ENCODE measurements at places on chromosomes 4 and X.

DNA sequence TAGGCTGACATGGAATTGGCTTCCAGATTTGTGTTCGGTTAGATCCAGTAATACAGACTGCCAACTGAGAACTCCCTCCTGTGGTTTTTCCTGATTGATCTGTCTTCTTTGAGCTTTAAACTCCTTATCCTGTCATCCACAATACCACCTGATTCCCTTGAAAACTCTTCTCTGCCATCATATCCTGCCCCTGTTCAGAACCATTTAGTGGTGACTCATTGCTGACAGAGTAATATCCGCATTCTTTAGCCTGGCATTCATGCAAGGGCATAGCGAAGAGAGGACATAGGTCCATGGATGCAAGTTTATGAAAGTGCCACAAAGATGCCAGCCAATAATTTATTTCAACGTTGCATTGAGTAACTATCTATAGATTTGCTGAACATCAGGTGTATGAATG lies 76.6 kb downstream of the ITIH6 start:
- no peak for DNase-seq

DNA sequence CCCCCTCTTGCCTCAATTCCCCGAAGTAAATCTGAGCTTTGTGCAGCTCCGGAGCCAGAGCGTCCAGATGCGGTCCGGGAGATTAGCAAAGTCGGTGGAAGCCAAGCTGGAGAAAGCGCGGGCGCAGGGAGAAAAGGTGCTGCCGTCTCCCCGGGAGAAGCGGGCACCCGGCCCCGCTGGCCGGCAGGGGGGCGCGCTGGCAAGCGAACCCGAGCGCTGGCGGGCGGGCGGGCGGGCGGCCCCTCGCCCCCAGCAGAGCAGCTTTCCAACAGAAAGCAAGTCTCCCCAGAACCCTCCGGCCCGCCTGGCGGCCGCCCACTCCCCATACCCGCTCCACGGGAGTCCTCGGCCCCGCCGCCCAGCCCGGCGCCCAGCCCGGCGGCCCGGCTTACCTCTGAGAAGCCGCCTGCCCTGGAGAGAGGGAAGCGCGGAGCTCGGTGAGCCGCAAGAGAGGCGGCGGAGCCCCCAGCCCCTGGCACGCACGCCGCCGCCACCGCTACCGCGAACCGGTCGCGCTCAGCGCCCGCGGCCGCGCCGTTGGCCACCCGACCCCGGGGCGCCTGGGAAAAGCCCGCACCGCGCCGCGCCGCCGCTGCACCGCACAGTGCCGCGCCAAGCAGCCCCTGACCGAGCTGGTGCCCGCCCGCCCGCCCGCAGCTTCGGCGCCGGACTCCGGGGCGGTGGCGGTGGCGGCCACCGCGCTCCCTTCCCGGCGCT lies 529 bp upstream of the CITED1 start:
- no peak for DNase-seq

DNA sequence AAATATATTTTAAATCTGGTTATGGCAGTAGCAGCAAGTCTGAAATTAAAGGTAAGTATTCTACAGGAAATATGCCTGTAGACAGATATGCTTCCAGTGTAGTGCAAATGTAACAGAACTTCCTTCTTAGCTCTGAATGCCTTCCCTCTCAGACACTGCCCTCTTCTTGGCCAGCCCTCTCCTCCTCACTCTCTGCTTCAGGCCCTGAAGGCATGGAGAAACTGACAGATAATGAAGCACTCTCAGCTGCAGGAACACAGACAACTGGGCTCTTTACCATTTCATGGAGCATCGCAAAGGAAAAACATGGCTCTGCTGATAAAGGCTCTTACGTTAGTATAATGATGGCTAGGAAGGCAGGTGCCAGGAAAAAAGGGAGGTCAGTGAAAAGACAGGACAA lies 431.5 kb upstream of the RASGEF1B start:
- DNase-seq: no peak

DNA sequence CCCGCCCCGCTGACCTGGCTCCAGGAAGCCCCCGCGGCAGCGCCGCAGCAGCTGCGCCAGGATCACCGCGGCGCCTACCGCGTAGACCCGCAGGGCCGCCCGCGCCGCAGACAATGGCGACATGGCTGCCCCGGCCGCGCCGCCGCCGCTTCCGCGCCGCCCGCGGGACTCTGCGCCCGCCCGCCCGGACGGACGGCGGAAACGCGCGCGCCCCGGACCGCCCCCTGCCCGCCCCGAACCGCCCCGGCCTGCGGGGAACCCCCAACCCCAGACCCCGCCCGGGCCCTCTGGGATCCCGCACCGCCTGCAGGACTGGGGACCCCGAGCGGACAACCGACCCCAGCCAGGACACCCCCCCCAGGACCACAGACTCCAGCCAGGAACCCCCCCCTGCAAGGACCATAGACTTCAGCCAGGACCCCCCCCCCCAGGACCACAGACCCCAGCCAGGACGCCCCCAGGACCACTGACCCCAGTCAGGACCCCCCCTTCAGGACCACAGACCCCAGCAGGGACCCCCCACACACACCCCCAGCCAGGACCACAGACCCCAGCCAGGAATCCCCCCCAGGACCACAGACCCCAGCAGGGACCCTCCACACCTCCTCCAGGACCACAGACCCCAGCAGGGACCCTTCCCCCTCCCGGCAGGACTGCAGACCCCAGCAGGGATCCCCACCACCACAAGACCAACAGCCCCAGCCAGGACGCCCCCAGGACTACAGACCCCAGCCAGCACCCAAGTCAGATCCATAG lies at the start of the genes DHRSX and ZBED1:
Gene DHRSX (minus strand): TSS at position 174 of the 756 bp plus-strand sequence. CDS start 51 bp downstream, at position 123.
Gene ZBED1 (minus strand): TSS at position 174 of the 756 bp plus-strand sequence. CDS start 10,257 bp downstream, outside the sequence.
- DNase-seq: peak; percentile 47

- DNase-seq: no peak
These were observed 90.4 kb upstream of the CITED1 start for GRCh38 chrX:72396117-72396516.

DNA sequence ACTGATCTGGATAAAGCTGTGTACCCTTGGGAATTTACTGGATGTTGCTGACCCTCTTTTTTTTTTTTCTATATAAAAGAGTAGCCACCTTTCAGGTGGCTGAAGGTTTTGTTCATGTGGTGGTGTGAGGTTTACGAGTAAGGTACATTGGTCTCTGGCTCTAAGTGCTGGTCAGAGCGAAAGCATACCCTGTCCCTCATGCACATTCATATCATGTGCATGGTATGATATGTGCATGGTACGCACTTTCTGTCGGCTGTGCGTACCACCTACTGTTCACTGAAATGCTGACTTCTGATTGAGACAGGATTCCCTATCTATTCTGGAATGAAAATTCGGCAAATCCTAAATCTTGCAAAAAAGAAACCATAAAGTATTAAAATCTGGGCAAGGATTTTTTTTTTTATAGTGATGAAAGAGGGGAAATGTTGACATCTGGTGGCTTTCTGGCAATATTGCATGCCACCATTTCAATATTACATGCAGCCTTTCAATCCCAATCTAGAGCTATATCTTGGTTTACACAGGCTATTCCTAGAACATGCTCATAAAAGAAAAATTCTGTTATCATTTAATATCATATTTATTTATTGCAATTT lies 32.8 kb downstream of the FAM149A start:
- DNase-seq: peak; percentile 56

DNA sequence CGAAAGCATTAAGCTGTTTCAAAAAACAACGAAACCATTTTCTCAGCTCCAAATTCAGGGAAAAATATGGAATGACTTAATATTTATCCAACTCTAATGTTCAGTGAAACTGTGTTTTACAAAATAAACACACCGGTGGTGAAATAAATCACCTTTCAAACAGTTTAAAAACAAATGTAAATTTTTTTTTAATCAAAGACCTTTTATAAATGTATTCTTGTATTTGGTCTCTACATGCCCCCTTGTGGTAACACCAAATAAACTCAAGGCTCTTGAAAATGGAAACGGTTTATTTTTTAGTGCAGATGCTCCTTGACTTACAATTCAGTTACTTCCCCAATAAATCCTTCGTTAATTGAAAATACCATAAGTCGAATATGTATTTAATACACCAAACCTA lies 45.8 kb upstream of the ITM2A start:
- DNase-seq: peak; percentile 14

GRCh38 chr4:74096265-74096980 lies 2.6 kb downstream of the CXCL2 start:
- DNase-seq: peak; percentile 83

DNA sequence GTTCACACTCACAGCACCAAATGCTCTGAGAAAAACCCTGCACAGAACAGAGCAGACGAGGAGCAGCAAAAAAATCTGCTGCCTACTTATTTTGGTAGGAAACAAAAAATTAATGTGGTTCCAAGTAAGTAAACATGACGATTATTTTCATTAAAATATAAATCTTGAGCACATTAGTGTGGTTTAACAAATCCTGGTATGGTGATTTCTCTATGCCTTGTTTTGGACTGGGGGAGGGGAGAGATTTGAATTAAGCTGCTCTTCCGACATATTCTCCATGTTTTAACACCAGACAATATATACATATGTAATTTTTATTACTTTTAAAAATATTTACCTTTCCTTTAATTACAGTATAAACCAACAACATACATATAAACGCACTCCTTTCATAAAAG lies 1.8 kb downstream of the CAMK2D start:
- DNase-seq: no peak

DNA sequence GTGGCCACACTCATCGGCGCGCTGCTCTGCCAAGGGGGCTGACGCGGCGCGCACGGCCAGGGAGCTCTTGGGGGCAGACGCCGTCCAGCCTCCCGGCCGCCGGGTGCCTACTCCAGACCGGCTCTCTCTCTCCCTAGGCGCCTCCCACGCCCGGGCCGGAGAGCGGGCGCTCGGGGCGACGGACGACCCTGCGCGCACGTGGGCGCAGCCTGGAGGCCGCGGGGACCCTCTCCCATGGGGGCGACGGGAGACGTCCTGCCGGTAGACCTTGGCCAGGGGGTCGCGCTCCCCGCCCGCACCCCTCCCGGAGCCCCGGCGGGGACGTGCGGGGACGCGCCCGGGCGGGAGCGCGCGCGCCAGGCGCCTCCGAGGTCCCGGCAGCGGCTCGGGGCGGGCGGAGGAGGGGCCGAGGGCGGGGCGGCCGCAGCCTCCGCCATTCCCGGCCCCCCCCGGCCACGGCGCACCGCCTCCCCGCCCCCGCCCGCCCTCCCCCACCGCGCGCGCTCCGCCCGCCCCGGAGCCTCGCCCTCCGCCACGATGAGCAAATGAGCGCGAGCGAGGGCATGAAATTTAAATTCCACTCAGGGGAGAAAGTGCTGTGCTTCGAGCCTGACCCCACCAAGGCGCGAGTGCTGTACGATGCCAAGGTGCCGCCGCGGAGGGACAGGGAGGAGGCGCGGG lies at the start of gene MSL3:
Gene MSL3 (plus strand): TSS at position 519 of the 681 bp plus-strand sequence. CDS start 27 bp downstream, at position 546.
- DNase-seq: peak; percentile 83

DNA sequence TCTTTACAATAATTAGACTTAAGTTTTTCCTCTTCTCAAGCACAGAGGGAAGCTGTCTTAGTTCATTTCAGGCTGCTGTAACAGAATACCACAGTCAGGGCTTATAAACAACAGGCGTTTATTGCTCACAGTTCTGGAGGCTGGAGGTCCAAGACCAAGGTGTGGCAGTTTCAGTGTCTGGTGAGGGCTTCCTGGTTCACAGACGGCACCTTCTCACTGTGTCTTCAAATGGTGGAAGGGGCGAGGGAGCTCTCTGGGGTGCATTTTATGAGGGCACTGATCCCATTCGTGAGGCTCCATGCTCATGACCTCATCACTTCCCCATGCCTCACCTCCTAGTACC lies 115.7 kb upstream of the MXRA5 start:
- no peak for DNase-seq

DNA sequence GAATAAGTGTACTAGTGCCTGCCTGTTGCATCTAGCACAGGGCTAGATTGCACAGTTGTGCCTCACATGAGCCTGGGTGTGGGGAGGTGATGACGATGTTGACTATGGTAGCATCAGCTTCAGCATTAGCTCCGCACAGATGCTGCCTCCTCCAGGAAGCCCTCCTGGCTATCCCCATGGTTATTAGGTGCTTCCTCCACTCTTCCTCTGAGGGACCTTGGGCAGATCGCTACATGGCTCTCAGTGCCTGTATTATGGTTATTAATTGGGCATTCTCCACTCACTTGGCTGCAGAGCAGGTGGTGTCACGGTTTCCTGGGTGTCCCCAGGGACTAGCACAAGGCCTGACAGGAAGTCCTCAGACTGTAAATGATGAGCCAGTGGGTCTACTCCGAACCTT lies 325.6 kb downstream of the ARHGAP10 start:
- DNase-seq: no peak

DNA sequence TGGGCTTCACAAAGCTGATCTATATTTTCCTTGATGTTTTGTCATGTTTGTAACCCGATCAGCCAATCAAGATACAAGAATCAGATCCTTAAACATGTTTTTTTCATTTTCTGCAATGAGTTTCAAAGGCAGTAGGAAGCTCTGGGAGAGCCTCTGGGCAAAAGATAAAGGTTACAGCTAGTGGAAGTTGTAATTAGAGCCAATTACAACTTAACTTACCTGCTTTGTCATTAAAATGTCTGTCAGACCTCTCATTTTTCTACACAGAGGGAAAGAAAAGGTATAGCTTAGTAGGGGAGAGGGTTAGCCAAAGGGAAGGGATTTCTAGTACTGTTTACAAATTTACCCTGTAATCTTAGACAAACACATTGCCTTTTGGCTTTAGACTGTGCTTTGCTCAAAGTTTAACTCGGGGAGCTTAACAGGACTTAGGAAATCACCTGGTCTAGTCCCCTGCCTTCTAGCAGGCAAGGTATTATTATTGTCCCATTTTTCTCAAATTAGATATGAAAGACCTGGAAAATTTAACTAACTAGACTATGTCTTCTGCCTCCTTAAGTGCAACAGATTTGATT lies 55.8 kb downstream of the FGF16 start:
- no peak for DNase-seq

DNA sequence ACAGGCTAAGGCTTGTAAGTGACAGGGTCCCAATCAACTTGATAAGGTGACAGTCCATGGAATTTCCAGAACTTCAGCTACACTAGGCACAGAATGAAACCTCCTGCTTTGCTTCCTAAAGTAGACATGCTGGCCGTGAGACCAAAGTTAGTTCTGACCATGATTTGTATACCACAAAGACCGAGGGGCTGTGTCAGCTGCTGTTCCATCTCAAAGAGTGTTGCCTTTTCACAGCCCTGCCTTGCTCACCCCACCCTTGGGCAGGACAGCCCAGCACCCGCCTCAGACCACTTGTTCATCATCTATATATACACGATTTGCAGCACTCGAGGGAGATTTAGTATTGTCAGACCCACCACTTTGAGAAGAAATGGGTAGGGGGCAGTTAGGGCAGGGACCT lies 5.3 kb downstream of the IDS start:
- DNase-seq: no peak

GRCh38 chrX:13666836-13667235 lies 13.9 kb downstream of the TCEANC start:
- peak; percentile 48 for DNase-seq

GRCh38 chr4:1369091-1369450 lies 22.1 kb downstream of the UVSSA start:
- no peak for DNase-seq

All from cardiac muscle cell (in vitro differentiated cells and primary cell).